ENCODE measurements at places on chromosomes 5 and 9.

- DNase-seq, result no peak
Observed at GRCh38 chr9:137959641-137960411, 82.2 kb downstream of the CACNA1B start.

DNA sequence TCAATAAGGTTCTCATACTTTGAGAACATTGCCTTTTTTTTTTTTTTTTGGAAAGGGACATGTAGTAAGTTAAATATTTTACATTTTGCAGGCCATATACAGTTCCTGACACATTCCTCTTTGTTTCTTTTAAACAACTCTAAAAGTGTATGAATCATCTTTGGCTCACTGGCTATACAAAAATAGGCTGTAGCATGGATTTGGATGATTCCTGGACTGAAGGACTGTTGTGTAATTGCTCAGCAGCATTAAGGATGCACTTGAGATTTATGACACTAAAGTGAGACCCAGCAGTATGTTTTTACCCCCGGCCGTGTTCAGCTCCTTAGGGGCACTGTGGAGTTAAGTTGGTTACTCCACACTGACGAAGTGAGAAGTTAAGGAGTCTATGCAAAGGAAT, 41.3 kb downstream of the VPS13A start:
- no peak for DNase-seq

DNA sequence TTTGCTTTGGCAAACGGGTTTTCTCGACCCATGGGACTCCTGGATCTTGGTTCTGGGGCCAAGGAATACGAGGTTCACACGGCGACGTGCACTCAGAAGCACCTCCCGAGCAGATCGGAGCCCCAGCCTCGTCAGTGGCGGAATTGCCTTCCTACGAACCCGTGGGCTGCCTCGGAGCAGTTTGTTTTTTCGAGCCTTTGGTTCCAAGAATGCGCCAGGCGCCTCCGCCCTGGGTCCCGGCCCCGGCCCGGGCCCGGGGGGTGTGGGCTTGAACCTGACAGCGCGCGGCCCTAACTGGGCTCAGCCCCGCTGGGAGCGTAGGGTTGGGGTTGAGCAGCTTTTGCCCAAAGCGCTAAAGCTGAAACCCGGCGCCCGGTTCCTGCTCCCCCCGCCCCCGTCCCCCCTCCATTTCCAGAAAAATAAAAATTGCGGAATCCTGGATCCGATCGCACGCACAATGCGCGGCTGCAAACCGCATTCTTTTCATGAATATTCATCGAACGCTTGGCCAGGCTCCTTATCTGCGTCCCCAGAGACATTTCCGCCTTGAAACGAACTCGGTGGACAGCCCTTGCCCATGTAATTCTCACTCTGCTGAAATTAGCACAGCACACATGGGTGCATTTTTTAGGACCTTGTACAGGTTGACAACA, 1.0 kb downstream of the BASP1 start:
- DNase-seq, result no peak

DNA sequence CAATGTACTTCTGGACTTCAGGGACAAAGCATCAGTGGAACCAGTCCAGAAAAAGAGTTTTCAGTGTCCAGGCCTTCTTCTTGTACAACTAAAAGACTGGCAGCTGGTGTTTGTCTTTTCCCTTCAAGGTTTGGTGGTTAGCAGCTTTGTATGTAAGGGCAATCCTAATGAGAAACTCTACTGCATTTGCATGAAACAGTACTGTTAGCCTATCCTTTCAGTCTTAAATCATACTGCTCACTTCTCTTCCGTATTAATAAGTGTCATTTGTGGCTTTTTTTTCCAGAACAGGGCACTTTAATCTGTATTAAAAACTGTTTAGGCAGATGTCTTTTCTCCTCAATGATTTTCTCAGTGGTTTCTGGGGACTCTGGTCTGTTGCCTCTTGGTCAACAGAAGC, 48.9 kb downstream of the FAM174A start:
- DNase-seq, result no peak

- no peak for DNase-seq
Observed at GRCh38 chr5:174636094-174636493, 88.3 kb upstream of the MSX2 start.

GRCh38 chr5:167968837-167969236, 322.6 kb upstream of the WWC1 start:
- DNase-seq, result no peak

GRCh38 chr5:142756576-142756975, 13.6 kb upstream of the ARHGAP26 start:
- DNase-seq, result no peak

- DNase-seq, result no peak
Observed at GRCh38 chr5:156314416-156314815, 12.5 kb upstream of the SGCD start.

- no peak for DNase-seq
Observed at GRCh38 chr5:159179529-159180305, 29.6 kb downstream of the RNF145 start.

GRCh38 chr5:172791286-172791685, 20.3 kb upstream of the DUSP1 start:
- DNase-seq, result no peak

- no peak for DNase-seq
Observed at GRCh38 chr9:106941916-106942315, 79.0 kb downstream of the ZNF462 start.

DNA sequence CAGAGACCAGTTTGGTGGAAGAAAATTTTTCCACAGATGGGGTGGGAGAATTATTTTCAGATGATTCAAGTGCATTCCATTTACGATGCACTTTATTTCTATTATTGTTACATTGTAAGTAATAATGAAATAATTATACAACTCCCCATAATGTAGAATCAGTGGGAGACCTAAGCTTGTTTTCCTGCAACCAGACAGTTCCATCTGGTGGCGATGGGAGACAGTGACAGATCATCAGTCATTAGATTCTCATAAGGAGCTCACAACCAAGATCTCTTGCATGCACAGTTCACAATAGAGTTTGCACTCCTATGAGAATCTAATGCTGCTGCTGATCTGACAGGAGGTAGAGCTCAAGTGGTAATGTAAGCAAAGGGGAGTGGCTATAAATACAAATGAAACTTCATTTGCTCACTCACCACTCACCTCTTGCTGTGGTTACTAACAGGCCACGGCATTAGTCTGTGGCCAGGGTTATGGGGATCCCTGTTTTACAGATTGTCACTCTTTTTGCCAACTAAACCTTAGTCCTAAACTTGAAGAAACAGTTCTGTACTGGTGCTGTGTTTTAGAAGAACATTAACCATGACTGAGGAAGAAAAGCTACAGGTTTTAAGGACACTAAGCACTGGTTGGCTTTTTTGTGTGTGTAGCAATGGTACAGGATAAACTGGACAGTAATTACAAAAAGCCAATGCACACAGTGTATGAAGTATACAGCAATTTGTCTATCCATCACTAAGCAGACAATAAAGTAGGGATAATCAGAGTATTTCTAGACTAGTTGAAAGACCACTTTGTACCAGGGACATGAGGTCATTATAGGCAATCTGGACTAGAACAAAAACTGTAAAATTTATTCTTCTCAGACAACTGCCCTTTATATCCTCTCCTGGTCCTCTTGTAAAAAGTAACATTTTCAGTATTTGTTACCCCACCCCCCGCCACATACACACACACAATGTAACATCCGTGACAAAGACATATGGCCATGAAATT, 9.9 kb downstream of the TMEM232 start:
- no peak for DNase-seq

DNA sequence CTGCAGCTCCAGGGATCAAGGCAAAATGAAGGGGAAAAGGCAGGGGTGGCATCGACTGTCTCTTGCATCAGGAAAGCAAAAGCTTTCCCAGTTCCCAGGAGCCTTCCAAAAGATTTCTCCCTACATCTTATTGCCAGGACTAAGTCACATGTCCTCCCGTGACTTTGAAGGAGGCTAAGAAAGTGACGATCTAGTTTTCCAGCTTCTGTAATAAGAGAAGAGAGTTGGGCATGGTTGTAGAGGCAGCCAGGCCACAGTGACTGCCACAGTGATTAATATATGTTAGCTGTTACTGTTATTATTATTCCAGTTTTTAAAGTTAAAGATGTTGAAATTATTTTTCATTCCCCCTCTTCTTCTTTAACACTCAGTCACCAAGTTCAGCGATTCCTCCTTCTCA, 77.1 kb downstream of the RMI1 start:
- no peak for DNase-seq

DNA sequence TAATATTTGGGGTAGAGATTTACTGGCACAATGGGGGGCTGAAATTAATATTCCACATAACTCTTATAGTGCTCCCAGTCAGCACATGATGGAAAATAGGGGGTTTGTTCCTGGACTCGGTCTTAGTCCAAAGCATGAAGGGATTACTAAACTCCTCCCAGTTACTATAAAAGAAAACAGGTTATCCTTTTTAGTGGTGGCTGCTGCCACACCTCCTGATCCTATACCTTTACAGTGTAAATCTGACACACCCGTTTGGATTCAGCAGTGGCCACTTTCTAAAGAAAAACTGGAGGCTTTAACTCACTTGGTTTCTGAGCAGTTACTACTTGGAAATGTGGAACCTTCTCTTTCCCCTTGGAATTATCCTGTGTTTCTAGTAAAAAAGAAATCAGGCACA, 572.9 kb upstream of the PTGER4 start:
- no peak for DNase-seq

DNA sequence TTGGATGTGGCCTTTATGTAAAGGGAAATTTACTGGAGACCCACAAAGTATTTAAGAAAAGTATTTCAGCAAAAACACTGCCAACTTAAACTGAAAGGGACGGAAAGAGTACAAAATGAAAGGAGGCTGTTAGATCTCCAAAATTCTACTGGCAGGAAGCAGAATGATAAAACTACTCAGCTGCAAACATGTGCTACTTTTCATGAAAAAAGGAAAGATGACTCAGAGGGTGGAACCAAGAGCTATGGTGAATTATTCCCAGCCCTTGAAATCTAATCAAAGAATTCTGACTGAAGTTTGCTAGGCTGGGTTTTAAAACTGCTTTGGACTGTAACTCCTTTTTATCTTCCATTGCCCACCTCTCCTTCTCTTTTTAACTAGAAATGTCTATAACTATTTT, 58.6 kb upstream of the ZBED3 start:
- DNase-seq, result no peak

GRCh38 chr5:79256563-79256962, 20.6 kb downstream of the JMY start:
- no peak for DNase-seq

- DNase-seq, result no peak
Observed at GRCh38 chr5:111227801-111228200, 3.6 kb downstream of the CAMK4 start.

DNA sequence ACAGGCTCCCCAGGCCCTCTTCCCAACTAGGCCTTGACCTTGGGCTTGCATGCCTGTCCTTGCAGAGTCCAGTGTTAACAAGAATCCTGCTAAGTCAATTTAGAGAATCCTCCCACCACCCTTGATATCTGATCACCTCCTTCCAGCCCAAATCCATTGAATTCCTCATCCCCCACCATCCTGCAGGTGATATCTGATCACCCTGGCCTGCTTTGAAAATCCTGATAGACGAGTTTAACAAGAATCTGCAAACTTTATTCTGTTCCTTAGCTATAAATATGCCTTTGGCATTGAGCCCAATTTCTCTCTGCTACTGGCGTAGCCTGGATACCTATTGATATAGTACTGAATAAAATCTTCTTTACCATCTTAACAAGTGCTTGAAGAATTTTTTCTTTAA, 125.5 kb downstream of the DIRAS2 start:
- DNase-seq, result no peak

- no peak for DNase-seq
Observed at GRCh38 chr9:106066940-106067524, 372.7 kb downstream of the TMEM38B start.

GRCh38 chr5:81006947-81007636, 46.9 kb downstream of the RASGRF2 start:
- no peak for DNase-seq

- no peak for DNase-seq
Observed at GRCh38 chr9:126708178-126708577, 94.5 kb downstream of the LMX1B start.

GRCh38 chr9:4196376-4196775, 103.5 kb downstream of the GLIS3 start:
- DNase-seq, result no peak

- no peak for DNase-seq
Observed at GRCh38 chr9:107883496-107884124, 394.0 kb upstream of the KLF4 start.

- no peak for DNase-seq
Observed at GRCh38 chr5:76471406-76471805, 68.3 kb downstream of the IQGAP2 start.

DNA sequence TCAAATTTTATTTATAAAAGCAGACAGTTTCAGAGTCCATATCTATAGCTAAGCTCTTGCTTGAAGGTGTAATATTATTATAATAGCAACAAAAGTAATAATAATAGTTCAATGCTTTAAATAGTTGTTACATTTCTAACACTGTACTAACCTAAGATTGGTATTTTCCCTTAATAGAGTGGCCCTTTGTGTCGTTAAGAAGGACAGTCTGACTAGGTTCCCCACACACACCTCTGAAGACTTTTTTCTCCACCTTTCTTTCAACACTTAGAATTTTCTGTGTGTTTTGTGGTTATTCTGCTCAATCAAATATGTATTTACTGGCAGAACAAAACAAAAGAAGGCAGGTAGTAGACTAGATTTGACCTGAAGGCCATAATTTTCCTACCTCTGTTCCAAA, 223.2 kb upstream of the ACO1 start:
- no peak for DNase-seq

- DNase-seq, result no peak
Observed at GRCh38 chr9:127801955-127802575, 617 bp upstream of the FPGS start.

GRCh38 chr5:103774721-103775120, 212.1 kb upstream of the NUDT12 start:
- DNase-seq, result no peak

GRCh38 chr9:127754099-127755060, 19.3 kb upstream of the TOR2A start:
- DNase-seq, result no peak
